ENCODE measurements at places on chromosomes 3 and 15.

DNA sequence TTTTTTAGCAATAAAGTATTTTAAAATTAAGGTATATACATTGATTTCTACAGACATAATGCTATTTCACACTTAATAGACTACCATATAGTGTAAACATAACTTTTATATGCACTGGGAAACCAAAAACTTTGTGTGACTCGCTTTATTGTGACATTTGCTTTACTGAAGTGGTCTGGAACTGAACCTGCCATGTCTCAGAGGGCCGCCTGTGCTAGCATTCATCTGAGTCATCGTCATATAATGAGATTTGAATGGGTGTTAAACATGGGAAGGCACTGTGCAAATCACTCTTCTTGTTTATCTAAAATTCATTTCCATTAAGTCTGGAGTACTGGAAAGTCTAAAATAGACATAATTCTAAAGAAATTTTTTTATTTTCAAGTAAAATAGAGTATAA is 12.9 kb downstream of the EIF2AK4 start:
- DNase-seq: no peak

- no peak for DNase-seq
Measured at GRCh38 chr3:160837394-160837980, 81.5 kb downstream of the PPM1L start.

DNA sequence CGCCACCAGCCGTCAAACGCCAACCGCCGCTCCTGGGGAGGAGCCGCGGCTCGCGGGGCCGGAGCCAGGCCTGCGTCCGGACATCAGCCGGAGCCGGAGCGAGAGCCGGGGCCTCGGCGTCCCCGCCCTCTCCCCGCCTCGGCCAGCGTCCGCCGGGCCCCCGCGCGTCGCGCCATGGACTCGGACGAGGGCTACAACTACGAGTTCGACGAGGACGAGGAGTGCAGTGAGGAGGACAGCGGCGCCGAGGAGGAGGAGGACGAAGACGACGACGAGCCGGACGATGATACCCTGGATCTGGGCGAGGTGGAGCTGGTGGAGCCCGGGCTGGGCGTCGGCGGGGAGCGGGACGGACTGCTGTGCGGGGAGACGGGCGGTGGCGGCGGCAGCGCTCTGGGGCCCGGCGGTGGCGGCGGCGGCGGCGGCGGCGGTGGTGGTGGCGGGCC is 359 bp downstream of the ARIH1 start:
- no peak for DNase-seq

GRCh38 chr3:45269952-45270351 is 43.9 kb upstream of the TMEM158 start:
- DNase-seq: no peak

DNA sequence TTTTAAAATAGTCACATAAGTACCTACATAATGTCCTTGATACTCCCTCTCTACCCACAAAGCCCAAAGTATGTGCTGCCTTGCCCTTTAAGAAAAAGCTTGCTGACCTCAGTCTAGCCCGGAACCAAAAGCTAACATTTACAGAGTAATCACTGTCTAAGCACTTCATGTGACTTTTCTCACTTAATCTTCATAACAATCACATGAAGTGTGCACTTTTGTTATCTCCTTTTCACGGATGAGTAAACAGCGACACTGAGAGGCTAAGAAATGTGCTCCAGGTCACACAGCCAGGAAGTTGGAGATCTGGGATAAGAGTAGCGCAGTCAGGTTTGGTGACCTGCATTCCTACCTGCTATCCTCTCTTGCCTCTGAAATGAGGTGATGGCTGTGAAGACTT is 194.0 kb downstream of the ITPR1 start:
- no peak for DNase-seq

DNA sequence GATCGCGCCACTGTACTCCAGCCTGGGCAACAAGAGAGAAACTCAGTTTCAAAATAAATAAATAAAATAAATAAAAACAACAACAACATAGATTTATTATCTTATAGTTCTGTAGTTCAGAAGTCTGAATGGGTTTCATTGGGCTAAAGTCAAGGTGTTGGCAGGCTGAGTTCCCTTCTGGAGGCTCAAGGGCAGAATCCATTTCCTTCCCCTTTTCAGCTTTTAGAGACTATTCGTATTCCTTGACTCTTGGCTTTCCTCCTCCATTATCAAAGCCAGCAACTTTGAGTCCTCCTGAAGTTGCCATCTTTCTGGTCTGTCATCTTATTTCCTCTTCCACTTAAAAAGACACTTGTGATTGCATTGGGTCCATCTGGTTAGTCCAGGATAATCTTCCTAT is 12.1 kb downstream of the BLM start:
- DNase-seq: no peak

DNA sequence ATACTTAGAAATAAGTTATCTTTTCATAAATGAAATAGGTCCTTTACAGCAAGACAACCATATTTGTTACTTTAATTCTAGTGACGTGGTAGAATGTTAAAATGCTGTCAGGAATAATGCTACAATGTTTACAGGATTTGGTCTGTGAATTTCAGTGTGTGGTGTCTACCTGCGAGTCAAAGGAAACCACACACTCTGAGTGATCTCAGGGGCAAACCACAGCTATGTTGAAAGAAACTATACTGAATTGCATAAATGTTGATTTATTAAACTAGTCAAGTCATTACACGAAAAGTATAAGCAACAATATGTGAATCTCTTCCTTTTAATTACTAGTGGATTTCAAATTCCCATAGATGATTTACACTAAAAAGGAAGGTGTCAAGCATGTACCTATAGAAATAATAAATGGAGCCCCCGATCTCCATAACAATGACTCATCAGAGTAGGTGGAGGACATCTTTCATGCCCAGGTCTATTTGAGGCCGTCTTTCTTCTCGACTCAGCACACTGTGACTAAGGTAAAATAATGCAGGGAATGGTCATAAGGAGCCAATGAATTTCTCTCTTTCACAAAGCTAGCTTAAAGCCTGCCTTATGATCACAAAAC is 463.0 kb downstream of the ERC2 start:
- DNase-seq: no peak
